HS-27A (cell line): ENCODE measurements at places on chromosomes 6 and 20.
A peak's percentile ranks its signal among the peaks of the same experiment; 100 is the strongest.

GRCh38 chr6:112245511-112246203, 8.7 kb downstream of the LAMA4 start:
- DNase-seq, result no peak

DNA sequence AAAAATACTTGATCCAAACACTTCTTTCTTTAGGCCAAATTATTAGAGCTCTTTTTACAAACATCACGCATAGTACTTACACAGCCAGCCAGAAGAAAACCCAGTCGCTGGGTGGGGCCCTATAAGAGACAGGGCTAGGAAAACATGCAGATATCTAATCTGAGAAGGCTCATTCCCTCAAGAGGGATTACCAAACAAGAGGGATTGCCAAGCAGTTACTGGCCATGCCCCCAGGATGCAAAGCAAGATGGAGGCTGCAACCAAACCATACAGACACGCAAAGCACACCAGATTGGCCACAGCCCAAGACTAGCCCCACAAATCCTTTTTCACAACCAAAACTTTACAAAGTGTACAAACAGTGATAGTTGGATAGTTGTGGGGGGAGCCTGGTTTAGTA, 1235.4 kb upstream of the GJE1 start:
- no peak for DNase-seq

- no peak for DNase-seq
Observed at GRCh38 chr6:134419716-134420115, 101.8 kb upstream of the SGK1 start.

- no peak for DNase-seq
Observed at GRCh38 chr20:17964632-17965031, 4.0 kb downstream of the SNX5 start.

DNA sequence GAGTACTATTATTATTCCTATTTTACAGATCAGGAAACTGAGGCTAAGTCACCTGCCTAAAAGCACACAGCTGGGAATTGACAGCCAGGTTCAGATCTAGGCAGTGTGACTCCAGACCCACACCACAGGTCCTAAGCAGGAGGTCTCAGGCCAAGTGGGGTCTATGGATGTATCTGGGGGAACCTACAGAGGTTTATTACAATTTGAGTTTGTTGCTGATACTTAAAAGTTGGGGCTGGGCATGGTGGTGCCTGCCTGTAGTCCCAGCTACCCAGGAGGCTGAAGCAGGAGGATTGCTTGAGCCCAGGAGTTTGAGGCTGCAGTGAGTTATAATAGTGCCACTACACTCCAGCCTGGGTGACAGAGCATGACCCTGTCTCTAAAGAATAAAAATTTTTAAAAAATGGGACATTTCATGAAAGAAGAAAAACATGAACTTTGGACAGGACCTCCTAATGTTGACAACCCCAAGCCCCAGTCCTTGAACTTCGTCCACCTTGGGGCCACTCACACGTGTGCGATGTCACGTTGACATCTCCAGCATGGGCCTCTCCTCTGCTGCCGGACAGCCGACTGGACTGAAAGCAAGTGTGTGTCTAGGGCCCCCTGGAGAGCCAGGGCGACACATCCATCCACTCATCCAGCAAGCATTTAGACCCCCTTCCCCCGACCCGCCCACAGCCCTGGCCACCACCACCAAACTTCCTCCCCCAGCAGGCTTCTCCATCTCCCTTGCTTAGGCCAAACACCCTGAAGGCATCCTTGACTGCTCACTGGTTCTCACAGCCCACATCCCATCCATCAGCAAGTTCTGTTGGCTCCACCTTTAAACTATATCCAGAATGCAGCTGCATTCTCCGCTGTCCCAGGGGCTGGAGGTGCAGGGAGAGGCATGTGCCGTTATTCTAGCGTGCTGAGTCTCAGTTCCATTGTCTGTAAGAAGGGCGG, 40.0 kb downstream of the NOL4L start:
- DNase-seq, result no peak

GRCh38 chr6:31958412-31958740, 395 bp downstream of the NELFE start:
- no peak for DNase-seq

DNA sequence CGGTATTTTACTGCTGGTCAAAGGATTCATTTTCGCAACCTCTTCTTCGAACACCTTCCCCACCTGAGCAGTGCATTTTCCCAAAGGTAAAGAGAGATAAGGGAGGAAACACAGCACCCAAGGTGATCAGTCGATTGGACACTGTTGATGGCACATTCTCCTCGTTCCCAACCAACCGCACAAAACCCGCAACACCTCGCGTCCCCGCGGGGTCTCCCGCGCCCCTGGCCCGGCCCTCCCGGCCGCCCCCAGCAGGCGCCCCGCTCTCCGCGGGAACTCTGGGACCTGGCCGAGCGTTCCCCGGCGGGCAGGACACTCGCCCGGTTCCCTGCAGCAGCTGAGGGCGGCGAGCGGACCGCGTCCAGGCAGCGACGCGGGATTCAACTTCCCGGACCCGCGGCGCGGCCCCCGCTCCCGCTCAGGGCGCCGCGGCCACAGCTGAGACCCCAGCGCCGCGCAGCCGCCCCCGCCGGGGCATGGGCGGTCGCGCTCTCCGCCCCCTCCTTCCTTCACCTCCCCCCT, 506 bp downstream of the RGS17 start:
- no peak for DNase-seq

- no peak for DNase-seq
Observed at GRCh38 chr6:14016432-14016831, 91.7 kb downstream of the RNF182 start.

- DNase-seq, result no peak
Observed at GRCh38 chr6:128316258-128316929, 204.0 kb downstream of the PTPRK start.

GRCh38 chr20:59603176-59603575, 1.2 kb upstream of the PHACTR3 start:
- no peak for DNase-seq

GRCh38 chr6:111952821-111953540, 79.7 kb upstream of the FYN start:
- DNase-seq, result no peak

- DNase-seq, result no peak
Observed at GRCh38 chr20:40855269-40855668, 166.2 kb upstream of the MAFB start.

- no peak for DNase-seq
Observed at GRCh38 chr6:127515234-127515793, 3.8 kb downstream of the MTCL3 start.

- no peak for DNase-seq
Observed at GRCh38 chr6:135008941-135009290, 45.7 kb downstream of the HBS1L start.

GRCh38 chr6:1820714-1821113, 211.0 kb downstream of the FOXC1 start:
- DNase-seq, result no peak

DNA sequence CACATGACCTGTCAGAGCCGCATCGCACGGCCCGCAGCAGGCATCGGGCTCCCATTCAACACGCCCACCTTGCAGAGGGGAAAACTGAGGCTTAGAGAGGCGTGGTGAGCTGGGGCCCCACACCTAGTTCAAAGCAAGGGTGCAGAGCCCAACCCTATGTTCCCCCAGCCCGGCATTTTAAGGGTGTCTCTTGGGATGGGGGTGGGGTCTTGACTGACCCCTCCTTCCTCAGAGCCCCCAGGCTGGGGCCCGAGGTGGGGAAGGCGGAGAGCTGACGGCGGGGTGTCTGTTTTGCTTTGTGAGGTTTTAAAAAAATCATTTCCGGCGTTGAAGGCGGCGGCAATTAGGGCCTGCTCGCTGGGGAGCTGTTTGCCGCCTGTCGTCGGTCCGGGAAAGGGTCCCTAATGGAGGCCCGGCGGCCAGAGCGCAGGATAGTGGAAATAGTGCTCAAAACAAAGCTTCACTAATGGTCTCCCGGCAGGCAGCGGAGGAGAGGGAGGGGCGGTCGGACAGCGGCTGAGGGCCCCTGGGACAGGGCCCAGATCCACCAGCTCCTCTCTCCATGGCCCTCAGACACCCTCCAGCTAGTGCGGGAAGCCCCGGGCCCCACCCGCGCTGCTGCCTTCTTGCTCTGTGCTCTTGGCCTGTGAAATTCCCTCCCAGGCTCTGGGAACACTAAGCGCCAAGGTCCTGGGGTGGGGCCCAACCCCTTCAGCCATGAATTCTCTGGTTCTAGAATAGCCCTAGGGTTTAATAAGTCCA, 11.9 kb downstream of the VSTM2L start:
- DNase-seq, result no peak

- DNase-seq, result no peak
Observed at GRCh38 chr6:89542081-89542857, 96.3 kb downstream of the LYRM2 start.

DNA sequence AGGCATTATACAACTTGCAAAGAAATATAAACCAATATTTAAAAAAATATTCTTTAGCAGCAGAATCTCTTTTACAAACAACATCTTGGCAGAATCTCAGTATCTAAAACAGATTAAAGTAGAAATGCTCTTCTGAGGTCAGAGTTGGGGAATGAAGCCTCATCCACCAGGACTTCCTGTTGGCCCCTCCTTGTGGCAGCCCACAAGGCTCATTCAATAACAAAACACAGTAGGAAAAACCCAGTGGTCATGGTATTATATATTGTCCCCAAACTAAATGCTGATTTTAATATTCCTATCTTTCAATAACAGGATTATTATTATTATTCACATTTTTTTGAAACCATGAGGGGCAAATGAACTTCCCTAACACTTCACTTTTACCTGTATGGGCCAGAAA, 368.6 kb downstream of the BTBD9 start:
- DNase-seq, result no peak

- DNase-seq, result no peak
Observed at GRCh38 chr6:142551274-142551811, 249.5 kb downstream of the ADGRG6 start.

DNA sequence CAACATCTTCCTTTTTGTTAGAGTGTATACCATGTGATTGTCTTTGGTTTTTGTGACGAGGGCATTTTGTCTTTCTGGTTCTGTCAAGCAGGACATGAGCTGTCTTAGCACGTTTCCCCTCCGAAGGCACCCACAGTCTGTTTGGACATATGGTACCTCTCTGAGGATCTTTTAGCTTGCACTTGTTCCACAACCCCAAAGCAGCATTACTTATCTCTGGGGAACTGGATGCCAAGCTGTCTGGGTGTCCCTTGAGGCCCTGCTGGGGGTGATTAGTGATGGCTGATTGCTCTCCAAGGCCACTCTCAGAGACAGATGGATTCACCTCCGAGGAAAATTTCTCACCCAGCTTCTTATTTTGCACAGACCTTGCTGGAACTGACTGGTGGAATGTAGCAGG, 445.0 kb upstream of the CHD6 start:
- no peak for DNase-seq

DNA sequence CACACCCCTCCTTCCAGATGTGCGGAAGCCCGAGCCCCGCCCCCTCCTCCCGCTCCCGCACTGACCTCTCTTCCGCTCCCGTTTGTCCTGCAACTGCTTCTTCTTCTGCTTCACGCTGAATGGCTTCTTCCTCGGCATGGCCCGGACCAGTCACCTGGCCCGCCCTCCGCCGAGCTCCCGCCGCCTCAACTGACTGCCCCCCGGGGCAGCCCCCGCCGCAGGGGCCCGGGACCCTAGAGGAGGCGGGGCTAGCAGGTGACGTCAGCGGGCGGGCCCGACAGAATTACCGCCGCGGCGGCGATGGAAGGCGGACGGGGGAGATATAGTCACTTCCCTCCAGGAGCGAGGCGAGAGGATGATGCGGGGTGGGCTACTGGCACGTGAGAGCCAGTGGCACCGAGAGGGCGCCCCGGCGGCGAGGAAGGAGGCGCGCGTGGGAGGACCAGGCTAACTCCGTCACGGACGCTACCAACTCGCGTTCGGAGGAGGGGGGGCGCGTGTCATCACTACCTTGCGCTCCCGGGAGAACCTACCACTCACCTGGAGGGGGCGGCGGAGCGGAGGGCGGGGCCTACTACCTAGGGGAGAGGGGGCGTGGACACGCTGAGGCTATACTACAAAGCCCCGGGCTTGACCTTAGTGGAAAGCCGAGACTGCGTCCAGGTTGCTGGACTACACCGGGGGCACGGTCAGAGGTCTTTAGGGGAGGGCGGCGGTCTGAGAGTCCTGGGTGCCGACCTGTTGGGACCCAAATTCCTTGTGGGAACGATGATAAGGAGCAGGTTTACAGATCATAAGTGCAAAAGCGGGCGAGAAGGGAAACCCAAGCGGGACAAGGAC, at the start of gene GNL1:
Gene GNL1 (minus strand): TSS at position 424 of the 840 bp plus-strand sequence. CDS start 286 bp downstream, at position 138.
- DNase-seq, result peak; percentile 58

DNA sequence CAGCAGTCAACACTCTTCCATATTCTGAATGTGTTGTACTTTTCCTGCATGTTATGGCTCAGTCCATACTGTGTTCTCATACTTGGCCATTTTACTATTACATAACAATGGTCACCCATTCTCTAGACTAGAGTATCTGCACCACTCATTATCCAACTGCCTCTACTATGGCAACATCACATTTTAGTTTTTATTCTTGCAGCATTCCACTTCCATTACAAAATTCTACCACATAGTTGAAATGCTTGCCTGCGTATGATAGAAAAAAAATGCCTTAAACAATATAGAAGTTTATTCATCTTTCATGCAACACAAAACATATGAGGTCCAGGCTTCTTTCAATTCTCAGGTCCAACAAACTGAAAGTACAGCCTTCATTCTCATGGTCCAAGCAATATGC, 128.0 kb downstream of the TENT5A start:
- no peak for DNase-seq

DNA sequence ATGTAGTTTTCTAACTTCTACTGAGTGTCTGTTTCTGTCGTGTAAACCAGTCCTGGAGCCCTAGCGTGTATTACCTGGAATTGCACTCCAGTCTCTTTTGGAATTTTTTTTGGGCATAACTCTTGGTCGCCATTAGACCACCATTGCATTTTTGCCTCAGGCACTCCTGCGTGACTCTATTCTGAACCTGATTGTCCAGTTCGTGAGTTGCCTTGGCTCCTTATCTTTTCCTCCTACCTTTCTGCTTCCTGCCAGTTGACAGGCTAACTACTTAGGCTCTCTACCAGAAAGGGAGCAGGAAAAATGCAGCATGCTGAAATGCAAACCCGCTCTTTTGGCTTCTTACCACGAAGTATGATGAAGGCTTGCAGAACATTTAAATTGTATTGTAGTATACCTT, 490.9 kb upstream of the SOX4 start:
- DNase-seq, result no peak

GRCh38 chr20:58472273-58473018, 42.8 kb downstream of the APCDD1L start:
- no peak for DNase-seq

DNA sequence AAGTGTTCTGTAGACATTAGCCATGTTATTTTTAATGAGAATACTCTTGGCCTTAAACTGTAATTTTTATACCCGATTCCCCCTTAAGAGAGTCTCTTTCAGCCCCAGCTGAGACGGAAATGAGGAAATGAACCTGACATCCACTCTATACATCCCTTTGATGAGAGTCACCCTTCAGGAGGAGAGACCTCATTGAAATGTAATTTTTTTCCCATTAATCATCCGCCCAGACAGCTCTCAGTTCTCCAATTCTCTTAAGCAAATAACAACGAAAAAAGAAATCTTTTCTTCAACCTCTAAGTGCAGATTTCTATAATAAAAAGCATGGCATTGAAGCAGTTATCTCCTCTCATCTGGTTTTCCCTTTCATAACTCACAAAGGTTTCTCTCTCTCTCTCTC, 243.8 kb upstream of the PMEPA1 start:
- no peak for DNase-seq

DNA sequence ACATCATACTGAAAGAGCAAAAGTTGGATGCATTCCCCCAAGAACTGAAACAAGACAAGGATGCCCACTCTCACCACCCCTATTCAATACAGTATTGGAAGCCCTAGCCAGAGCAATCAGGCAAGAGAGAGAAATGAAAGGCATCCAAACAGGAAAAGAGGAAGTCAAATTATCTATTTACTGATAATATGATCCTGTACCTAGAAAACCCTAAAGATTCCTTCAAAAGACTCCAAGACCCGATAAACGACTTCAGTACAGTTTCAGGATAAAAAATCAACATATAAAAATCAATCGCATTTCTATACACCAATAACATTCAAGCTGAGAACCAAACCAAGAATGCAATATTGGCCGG, 14.5 kb downstream of the CDK19 start:
- no peak for DNase-seq
